Psoas muscle (tissue), 8 donors: ENCODE measurements at places on chromosomes 11 and 22.

DNA sequence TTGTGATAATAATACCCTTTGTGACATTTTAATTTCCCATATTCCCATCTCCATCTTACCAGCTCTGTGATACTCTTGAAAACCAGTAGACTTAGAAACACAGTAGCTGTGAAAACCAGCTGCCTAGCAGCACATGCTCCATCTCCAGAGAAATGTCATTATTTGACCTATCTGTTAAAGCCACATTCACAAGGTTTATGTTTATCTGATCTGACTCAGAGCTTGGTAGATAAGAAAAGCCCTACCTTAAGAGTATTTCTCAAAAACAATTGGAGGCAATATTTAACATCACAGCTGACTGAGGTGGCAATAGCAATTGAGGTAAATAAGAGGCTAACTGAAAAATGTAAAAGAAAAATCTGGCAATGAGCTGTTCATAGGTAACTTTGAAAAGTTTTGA, 8.1 kb upstream of the ANO3 start:
- DNase-seq, result no peak

GRCh38 chr22:35799150-35799549, 81.5 kb downstream of the APOL5 start:
- no peak for DNase-seq

GRCh38 chr22:27372969-27373670, 428.4 kb downstream of the MN1 start:
- no peak for DNase-seq

- DNase-seq, result no peak
These were observed 106.6 kb upstream of the SLC22A12 start for GRCh38 chr11:64484191-64485022.
